ENCODE measurements at places on chromosomes 16 and 17. TPM values are rescaled to one million over a fixed set of nuclear protein-coding genes. Genes with fewer than 3 reads are reported as not detected.
A peak's percentile ranks its signal among the peaks of the same experiment; 100 is the strongest.

DNA sequence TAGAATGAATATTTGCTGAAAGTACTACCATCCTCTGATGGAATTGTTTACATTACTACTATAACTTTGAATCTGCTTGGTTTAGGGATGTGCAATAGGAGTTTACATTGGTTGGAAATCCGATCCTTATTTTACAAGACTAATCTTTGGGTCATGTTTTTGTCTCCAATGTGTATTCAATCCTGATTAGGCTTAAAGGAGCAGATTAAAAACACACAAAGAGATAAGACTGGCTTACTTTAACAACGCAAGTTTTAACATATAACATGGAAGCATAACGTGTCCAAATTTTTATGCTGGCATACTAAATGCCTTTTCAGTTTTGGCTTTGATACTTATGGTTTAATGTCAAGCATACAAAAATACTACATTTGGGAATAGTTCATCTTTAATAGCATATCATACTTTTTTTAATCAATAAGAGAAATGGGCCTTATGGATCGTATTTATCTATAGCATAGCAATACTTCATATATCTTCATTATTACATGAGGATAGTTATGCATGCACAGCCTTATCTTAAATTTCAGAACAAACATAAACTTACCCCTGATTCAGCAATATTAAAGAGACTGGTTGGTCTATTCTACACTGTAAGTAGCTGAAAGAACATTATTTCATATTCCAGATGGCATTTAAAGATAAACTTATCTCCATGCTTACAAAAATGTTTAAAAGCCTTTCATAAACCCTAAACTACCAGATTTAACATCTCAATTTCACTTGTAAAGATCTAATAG is 69.9 kb upstream of the NACA2 start:
- no peak for DNase-seq

DNA sequence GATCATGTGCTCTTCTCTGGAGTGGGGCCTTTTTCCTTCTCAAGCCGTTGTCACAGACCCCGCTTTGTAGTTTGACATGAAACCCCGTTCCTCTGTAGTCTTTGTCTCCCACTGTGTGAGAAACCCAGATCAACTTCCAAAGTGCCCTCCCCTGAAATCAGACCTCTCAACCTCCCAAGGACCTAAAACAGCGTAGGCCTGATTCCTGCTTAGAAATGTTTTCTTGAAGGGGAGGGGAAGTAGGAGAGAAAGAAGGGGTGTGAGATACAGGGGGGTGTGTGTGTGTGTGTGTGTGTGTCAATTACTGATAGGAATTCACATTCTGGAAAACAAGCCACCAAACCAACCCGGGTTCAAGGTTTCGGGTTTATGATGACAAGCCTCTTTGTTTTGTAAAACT is 1.4 kb downstream of the UBE2O start:
- no peak for DNase-seq

GRCh38 chr17:6352801-6353560 is 81.9 kb downstream of the AIPL1 start:
- DNase-seq, result no peak

GRCh38 chr17:28792877-28793661 is 49.3 kb downstream of the TRAF4 start:
- no peak for DNase-seq

- DNase-seq, result no peak
Measured at GRCh38 chr17:31390748-31391495, 553 bp upstream of the RAB11FIP4 start.

DNA sequence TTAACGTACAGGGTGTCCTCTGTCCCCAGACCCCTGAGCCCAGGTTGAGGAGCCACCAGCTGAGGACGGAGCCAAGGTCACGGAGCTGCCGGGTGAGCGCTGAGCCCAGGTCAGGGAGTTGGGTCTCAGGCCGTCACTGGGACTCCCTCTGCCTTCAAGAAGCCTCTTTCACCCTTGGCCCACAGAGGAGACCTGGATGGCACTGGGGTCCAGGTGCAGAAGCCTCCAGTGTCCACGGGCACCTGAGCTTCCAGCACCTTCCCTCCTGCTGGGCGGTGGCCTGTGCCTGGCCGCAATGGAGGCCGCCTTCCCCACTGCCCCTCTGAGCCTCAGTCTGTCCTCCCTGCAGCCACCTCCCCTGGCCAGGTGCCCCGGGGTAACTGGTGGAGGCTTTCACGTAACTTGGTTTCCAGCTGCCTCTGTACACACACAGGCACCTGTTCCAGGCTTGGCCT is 31.6 kb upstream of the CDH15 start:
- DNase-seq, result peak; percentile 26

- no peak for DNase-seq
Measured at GRCh38 chr16:10838621-10839278, 20.2 kb upstream of the TVP23A start.

- peak; percentile 14 for DNase-seq
Measured at GRCh38 chr17:78137392-78138203, 7.0 kb downstream of the TMC8 start.

DNA sequence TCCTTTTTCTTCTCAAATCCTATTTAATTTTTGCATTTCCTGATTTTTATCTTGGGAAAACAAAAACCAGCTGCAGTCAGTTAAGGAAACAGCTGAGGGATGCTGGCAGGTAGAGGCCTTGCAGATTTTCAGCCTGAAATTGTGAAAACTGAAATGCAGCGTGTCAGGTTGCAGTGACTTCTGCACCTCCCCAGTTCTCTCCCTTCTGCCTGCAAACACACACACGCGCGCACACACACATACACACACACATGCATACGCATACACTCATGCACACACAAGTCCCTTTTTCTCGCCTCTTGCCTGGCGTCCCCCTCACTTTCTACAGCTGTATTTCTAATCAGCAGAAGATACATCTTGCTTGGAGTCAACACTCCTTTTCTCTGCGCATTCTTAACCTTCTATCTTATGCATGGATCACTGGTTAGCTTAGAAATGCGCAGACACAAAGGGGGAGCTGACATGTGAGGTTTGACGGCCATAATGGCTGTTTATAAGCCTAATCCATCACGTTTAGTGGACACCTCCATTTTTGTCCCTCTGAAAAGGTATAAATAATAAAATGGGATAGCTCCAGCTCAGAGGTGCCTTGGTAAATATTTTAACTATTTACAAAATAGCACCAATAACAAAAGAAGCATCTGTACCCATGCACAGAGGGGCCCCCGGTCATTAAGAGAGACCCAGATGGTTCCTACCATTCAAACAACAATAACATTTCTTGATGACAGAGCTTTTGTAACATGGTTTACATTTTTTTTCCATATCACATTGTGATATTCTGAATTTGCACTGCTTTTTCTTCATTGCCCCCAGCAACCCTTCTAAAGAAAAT is 392.1 kb upstream of the SALL1 start:
- DNase-seq, result no peak

- DNase-seq, result no peak
Measured at GRCh38 chr16:85045077-85045476, 17.5 kb downstream of the KIAA0513 start.

DNA sequence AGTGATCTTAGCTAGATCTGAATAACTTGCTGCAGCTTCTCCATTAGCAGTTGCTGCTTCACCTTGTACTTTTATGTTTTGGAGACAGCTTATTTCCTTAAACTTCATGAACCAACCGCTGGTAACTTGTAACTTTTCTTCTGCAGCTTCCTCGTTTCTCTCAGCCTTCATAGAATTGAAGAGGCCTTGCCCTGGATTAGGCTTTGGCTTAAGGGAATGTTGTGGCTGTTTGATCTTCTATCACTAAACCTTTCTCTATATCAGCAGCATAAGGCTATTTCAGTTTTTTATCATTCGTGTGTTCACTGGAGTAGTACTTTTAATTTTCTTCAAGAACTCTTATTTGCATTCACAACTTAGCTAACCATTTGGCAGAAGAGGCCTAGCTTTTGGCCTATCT is 21.5 kb upstream of the TMEM92 start:
- DNase-seq, result no peak

DNA sequence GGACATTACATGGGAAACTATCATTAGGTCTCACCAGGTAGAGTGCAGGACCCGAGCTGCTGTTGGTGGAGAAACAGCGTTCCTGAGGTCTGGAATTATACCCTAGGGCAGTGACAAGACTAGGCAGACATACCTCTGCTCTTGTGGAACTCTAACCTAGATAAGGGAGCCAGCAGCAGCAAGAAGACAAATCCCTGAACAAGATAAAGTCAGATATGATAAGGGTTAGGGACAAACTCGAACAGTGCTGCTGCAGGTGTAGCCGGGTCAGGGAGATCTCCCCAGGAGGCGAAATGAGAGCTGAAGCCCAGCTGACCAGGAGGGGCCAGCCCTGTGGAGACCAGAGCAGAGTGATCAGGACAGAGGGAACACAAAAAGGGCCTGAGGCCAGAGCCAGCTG is 34.7 kb downstream of the ARSG start:
- DNase-seq, result no peak

GRCh38 chr16:12201216-12201615 is 224.7 kb downstream of the SNX29 start:
- DNase-seq, result no peak

DNA sequence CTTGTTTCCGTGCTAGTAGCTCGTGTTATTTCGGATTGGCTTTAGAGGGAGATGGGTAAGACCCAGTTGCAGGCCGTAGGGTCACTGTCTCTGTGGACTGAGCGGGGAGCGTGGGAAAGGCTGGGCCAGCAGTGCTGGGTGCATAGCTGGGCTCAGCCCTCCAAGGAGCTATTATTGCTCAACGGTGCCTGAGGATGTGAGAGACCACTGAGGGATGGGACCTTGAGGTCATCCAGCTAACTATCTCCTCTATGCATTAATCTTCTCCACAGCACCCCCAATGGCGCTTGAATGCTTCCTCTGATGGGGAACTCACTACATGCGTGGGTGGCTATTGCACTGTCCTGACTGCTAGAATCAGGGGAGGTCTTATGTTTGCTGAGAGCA is 126.1 kb upstream of the FOXF1 start:
- no peak for DNase-seq

DHODH gene
- polyA plus RNA-seq, result 9.4 TPM

ATP2A3 gene
- polyA plus RNA-seq, result 2.5 TPM

C16orf92 gene
- polyA plus RNA-seq, result not detected

NPIPA7 gene
- 31.8 TPM for polyA plus RNA-seq
